Cortex of kidney (tissue), 1 donor: ENCODE measurements at places on chromosomes 5 and 9.

DNA sequence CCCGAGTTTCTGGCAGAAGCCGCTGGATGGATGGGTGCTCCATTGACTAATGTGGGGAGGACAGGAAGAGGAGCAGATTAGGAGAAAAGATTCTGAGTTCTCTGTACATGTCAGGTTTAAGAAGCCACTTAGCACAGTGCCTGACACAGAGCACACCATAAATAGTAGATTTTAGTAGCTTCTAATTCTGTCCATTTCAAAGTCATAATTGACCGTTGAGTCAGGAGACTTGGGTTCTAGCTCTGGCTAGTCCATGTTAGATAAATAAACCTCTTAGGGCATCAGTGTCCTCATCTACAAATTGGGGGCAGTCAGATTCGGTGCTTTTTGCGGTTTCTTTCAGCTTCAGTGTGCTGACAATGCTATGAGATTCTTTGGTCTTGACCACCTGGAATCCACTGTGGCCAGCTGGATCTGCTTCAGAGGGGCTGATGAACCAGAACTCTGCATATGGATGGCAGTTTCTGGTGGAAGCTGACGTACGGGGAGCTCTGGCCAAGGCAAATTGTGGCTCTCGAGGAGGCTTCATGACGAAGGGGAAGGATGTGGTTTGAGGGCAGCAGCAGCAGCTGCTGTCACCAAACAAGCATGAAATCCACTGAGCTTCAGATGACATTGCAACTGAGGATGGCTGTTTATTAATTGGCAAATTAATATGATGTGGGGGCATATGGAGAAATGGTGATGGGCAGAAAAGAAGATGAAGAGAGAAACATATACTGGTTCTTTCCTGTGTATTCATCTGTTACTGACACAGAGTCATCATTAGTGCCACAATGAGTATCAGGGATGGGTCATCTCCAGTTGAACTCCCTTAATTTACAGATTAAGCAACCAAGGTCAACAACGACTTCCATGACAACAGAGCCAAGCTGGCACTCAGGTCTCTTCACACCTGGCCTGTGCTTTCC lies 134.4 kb downstream of the AOPEP start:
- DNase-seq: no peak

- DNase-seq: no peak
Measured at GRCh38 chr9:130189840-130190239, 17.6 kb downstream of the NCS1 start.

DNA sequence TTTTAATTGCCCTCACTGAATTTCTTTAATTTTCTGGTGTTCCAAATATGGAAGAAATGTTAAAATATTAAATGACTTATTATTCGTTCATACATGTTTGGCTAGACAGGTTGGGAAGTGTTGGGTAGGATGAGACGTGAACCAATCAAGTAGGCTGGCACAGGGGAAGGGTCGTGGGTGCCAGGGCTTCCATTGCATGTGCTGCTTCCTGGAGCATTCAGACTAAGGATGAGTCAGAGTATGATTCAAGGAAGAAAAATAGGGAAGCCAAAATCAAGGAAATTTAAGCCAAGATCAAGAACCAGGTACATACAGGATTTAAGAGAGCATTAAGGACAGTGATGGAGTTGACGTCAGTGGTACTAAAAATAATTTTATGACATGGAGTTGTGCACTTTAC lies 2068.0 kb downstream of the MAT2B start:
- DNase-seq: no peak

- no peak for DNase-seq
Measured at GRCh38 chr5:59517926-59518585, 375.5 kb downstream of the PDE4D start.

- DNase-seq: no peak
Measured at GRCh38 chr5:160105686-160106360, 13.4 kb downstream of the PWWP2A start.

GRCh38 chr5:133934822-133935666 lies 33.4 kb downstream of the C5orf15 start:
- DNase-seq: no peak

DNA sequence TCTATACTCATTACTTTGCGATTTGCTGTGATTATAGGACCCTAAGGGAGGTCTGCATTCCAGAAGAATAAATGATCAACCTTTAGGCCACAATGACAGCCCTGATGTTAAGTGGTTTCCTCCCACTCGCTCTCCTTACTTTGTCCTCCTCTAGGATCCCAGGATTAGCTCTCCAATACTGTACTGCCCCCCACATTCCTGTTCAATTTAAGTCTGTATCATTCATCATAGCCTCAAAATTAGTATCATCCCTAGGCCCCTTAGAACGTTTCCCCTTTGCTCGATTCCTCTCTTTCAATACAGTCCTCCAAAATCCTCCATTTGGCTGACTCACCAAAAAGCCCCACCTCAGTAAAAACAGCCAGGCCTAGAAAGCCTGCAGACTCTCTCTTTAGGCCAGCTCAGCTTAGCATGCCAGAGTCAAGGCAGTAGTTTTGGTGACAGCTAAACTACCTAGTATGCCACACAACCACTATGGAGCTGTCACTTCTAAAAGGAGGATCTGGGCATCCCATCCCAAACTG lies 24.4 kb downstream of the RNF145 start:
- DNase-seq: no peak

GRCh38 chr9:4238522-4238921 lies 61.3 kb downstream of the GLIS3 start:
- no peak for DNase-seq

- no peak for DNase-seq
Measured at GRCh38 chr5:116520771-116521170, 53.9 kb downstream of the SEMA6A start.

GRCh38 chr5:54884195-54884536 lies 101.2 kb downstream of the ESM1 start:
- DNase-seq: no peak

GRCh38 chr9:84404095-84404686 lies 63.6 kb upstream of the SLC28A3 start:
- DNase-seq: no peak

DNA sequence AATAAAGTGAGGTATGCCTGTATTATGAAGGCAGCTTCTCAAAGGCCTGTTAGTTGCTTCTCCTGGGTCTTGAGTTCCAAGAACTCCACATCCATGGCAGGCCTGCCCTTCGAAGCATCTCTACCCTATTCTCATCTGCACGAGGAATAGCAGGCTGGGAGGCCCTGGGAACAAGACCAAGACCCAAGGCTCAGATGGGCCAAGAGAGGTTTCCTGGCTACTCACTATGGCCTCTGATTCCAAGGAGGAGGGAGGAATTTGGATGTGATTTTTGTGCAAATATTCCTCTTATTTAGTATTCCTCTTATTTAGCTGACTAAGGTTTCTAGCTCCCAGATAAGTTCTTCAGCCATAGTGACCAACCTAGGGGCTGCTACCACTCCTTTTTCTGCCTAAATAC lies 151.3 kb downstream of the SAXO1 start:
- DNase-seq: no peak

GRCh38 chr9:124009531-124010217 lies 1.9 kb upstream of the LHX2 start:
- DNase-seq: no peak

DNA sequence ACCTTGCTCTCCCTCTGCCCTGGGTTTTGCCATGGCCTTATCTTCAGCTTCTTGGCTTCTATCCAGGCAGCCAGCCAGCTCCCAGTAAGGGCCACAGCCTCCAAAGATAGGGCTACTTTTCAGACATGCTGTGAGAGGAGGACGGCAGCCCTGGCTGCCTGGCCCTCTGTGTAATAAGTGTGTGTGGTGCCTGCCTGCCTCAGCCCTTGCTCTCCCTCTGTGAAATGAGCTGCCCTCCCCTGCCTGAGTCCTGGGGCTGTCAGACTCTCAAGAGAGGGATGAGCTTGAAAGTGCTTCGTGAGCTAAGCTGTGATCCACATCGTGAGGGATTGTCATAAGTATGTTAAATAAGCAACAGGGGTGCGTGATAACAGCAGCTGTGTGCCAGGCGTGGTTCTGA lies 8.1 kb downstream of the NDST1 start:
- DNase-seq: no peak

DNA sequence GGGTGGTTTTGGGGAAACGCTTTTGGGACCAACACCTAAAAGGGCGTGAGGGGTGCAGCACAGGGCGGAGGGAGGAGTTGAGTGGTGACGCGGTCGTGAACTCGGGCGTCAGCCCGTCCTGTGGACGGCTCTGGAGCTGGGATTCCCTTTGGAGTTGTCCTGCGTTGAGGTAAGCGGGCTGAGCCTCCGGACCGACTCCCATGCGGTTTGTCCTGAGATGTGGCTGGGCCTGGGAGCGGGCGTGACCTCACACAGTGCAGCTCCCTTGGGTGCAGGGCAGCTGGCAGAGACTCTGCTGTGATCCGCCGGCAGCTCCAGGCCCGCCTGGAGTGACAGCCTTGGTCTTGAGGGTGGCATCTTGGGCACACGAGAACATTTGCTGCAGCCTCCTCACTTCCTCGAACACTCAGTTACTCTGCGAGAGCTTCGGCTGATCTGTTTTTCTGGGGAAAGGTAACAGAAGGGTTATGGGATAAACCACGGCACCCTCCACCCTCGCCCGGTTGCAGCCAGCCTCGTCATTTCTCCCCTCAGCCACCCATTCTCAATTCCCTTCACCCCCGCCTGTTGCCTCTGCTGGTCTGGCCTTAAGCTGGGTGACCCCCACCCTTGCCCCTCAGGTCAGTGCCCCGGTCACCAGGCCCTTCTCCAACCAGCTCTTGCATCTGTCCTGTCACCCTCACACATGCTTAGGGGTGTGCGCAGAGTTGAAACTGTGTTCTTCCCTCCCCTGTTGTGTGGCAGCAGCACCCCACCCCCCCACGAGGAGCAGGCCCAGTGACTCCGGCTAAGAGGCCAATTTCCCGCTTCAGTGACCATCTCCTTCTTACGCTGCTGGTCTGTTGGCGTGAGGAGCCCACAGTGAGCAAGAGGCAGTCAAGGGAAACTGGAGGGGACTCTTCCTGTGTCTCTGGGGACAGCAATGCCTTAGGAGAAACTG lies 94.2 kb upstream of the COL5A1 start:
- DNase-seq: no peak

DNA sequence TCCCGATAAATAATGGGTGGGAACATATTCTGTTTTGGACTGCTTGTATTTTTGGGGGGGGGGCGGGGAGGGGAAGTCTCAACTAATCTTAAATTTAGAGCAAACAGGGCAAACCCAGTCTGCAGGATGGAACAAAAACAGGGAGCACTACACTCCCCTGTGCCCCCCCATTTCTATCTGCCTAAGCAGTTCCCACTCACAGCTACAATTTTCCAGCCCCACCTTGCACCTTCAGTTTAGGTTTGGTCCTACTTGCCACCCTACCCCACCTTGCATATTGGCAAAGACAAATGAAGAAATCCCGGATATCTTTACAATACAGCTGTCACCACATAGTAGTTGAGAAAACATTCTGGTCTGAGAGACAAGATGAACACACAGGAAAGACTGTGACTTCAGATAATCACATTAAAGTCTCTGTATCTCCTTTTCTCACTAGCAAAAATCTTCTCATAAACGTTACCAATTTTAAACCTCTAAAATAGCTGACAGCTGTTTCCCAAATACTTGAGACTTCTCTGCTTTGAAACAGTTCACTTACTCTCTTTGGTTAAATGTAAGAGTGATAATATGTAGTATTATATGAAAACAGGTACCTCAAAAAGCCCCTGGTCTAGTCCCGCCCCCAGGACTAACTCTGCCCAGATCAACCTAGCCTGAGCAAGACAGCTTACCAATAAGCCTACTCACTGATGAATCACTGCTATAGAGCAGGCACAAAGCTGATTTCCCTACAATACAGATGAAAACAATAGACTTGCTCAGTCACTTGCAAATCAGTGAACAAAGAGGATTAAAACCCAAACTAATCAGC lies 5.2 kb upstream of the RAPGEF6 start:
- DNase-seq: no peak

- DNase-seq: no peak
Measured at GRCh38 chr5:2187687-2188086, 305.0 kb upstream of the IRX4 start.

DNA sequence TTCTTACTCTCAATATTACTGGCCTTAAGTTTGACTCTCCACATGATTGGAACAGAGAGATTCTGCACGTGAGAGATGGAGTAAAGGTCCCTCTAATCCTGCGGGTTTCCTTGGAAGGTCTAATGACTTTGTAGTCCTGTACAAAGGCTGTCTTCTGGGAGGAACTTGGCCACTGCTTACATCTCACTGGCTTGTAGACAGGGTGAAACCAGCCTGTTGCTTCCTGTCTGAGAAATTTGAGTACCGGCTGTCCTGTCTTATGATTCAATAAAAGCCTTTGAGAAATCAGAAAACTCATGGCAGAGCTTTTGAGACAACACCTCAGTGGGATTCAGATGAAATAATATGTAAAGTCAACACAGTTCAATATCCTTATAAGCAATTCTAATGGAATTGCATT lies 43.0 kb downstream of the IL31RA start:
- no peak for DNase-seq

DNA sequence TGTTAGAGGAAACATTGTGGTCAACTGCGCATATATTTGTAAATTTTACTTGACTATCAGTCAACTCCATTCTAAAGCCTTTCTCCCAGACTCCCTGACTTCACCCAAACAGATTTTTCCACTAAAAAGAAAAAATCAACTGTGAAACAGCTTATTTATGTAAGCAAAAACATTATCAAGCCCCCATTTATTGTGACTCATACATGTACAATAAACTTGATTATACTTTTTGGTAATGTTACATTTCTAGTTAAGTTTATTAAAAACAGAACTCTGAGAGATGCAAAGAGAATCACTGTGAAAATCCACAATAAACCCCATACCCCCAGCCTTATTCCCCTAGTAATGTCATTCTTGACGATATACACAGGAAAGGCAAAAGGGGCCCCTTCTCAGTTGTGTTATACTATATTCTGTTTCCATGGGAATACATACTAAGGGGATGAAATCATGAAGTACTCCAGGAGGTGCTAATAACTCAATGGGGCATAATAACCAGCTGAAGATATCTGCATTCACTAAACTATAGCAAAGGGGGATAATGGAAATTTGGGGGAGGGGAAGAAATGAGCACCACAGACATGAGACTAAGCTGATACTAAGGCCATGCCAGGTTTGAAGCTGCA lies 616.0 kb downstream of the ACTL7B start:
- DNase-seq: no peak

GRCh38 chr9:122158202-122158601 lies 1.4 kb downstream of the NDUFA8 start:
- DNase-seq: no peak

- no peak for DNase-seq
Measured at GRCh38 chr5:22852807-22853660, at the start of gene CDH12. TSS of gene CDH12 (minus strand) at chr5:22853344.

- DNase-seq: no peak
Measured at GRCh38 chr5:65654713-65655112, 29.9 kb downstream of the SHLD3 start.

DNA sequence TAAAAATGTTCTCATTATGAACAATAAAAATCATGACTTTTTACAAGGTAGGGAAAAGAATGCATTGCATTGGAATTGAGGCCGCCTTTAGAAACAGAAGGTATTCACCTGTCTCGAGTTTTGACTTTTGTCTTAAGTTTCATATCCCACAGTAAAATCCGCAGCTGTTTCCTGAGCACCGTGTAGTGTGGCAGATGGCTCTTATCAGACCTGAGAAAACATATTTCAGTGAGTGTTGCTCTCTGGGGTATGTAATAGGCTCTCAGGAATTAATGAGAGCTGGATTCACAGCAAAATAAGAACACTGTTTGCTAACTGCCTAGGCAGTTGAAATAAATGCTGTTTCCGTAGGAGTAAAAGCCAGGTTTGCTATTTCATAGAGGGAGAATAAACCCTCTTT lies 221.4 kb downstream of the CFAP90 start:
- no peak for DNase-seq
